Kidney epithelial cell (primary cell): ENCODE measurements at places on chromosomes 1 and 21.

DNA sequence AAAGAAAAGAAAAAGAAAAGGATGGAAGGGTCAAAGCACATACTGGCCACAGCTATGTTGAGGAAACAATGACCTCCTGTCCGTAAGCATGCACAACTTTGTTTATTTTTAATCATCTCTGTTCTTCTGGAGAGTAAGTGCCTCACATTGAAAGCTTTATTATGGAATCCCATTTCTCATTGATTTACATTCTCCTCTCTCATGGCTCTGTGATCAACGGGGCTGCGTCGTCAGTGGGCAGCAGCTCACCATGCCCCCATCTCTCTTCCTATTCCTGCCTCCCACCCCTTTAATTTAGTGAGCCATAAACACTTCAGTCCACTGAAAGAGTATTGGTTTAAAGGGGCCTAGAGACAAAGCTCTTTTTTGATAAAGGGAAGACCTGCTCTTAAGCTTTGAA is 98.9 kb downstream of the KAZN start:
- no peak for DNase-seq

DNA sequence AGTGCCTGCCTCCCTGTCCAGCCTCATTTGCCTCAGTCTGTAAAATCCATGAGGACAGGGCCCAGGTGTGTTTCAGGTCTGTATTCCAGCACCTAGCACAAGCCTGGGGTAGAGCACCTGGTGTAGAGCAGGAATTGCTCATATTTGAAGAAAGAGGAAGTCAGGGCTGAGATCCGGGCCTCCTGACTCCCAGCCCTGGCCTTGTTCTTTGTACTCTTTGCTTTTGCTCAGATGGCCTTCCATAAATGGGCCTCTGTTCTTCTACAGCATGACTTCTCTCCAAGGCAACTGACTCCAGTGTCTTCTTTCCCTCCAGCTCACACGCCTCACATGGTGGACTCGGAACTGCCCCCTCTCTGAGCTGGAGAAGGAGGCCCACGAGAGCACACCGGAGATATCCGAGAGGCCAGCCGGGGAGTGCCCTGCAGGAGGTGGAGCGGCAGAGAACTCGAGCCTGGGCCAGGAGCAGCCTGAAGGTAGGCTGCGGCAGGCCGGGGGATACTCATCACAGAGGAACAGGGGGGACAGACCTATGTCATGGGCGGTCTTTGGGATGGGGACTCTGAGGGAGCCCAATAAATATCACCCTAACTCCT is 19.7 kb downstream of the SLC5A9 start:
- no peak for DNase-seq

DNA sequence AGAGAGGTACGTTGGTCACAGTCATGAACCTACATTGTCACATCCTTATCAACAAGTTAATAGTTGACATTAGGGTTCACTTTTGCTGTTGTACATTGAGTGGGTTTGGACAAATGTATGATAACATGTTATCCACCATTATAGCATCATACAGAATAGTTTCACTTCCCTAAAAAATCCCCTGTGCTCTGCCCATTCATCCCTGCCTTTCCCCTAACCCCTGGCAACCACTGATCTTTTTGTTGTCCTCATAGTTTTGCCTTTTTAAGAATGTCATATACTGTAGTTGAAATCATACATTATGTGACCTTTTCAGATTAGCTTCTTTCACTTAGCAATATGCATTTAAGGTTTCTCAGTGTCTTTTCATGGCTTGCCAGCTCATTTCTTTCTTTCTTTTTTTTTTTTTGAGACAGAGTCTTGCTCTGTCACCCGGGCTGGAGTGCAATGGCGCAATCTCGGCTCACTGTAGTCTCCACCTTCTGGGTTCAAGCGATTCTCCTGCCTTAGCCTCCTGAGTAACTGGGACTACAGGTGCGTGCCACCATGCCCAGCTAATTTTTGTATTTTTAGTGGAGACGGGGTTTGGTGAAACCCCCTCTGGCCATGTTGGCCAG is 50.6 kb downstream of the UCK2 start:
- no peak for DNase-seq

DNA sequence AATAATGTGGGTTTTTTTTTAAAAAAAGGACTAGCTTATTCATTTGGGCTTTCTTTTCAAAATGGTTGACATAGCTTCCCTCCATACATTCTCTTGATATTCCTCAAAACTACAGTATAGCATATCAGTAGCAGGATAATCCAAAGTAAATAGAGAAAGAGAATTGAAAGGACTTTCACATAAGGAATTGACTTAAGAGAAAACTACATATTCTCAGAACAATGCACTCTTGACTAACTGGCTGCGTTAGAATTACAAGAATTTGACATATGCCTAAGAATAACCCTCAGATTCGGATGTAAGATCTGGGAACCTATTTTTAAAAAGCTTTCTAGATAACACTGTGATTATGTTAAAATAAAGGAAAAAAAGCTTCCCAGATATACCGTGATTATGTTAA is 3.1 kb downstream of the PRKAB2 start:
- DNase-seq: no peak

DNA sequence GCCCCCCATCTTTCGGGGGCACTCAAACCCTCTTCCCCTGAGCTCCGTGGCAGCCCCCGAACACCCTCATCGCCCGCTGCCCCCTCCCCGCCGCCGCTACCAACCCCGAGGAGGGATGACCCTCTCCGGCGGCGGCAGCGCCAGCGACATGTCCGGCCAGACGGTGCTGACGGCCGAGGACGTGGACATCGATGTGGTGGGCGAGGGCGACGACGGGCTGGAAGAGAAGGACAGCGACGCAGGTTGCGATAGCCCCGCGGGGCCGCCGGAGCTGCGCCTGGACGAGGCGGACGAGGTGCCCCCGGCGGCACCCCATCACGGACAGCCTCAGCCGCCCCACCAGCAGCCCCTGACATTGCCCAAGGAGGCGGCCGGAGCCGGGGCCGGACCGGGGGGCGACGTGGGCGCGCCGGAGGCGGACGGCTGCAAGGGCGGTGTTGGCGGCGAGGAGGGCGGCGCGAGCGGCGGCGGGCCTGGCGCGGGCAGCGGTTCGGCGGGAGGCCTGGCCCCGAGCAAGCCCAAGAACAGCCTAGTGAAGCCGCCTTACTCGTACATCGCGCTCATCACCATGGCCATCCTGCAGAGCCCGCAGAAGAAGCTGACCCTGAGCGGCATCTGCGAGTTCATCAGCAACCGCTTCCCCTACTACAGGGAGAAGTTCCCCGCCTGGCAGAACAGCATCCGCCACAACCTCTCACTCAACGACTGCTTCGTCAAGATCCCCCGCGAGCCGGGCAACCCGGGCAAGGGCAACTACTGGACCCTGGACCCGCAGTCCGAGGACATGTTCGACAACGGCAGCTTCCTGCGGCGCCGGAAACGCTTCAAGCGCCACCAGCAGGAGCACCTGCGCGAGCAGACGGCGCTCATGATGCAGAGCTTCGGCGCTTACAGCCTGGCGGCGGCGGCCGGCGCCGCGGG is 837 bp downstream of the FOXD3 start:
- DNase-seq: no peak

GRCh38 chr1:24505816-24506215 is 3.2 kb downstream of the RCAN3 start:
- no peak for DNase-seq

DNA sequence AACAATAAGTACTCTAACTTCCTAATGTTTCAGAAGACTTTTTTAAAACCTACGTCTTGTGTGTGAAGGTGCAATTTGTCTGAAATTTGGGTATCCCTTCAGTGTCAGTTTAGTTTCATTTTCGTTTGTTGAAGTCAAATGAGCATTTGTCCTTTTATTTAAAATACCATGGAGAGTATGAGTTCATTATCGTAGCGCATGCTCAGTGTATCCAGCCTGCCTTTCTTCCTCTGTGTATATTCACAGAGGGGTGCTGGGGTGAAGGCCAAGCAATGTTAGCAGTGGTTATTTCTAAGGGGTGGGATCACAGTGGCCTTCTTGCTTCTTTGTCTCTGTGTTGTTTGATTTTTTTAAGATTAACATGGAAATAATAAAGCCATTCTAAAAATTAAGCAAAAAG is 43.2 kb downstream of the CNN3 start:
- DNase-seq: no peak

DNA sequence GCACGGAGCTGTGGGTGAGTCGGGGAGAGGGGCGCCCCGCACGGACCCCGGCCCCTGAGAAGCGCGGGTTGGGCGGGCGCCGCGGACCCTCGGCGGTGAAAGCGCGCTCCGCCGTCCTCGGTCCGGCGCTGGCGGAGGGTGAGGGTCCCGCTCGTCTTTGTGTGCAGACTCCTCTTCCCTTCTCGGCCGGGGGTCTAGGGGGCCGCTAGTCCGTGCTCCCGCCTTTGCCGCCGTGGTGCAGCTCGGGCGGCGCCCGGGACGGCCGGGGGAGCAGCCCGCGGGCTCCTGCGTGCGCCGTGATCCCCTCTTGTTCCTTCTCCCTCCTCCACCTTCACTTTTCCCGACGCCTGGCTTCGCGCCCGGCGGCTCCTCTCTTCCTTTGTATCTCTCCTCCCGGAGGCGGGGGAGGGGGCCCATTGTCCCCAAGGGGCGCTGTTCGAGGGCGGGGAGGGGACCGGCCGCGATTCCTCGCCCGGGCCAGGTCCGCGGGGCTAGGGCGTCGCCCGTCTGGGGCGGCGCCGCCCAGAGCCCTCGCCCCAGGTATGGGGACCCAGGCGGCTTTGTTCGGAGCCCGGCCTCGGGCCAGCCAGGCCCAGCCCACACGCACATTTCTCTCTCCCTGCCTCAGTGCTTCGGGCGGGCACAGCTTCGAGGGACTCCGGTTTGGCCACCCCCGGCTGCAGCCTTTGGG is 519 bp downstream of the FNBP1L start:
- DNase-seq: no peak

DNA sequence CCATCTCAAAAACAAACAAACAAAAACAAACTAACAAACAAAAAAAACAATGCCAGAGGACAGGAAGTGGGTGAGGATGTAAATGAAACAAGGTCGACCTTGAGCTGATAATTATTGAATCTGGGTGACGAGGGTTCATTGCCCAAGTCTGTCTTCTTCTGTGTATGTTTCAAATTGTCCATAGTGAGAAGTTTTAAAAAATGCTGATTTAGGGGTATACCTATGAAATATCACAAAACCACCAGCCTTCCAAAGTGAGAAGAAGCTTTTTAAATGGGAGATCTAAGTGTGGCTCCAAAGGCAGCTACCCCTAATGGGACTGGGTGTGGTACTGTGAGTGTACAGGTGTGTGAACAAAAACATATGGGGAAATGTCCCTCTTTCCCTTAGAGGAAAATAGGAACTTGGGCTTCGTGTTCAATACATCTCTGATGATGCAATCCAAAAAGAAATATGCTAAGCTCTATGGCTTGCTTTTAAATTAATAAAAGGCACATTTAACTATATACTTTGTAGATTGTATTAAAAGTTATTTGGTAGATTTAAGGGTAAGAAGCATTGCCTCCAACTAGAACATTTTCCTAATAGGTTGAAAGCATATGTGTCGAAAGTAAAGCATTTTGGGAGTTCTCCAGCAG is 33.1 kb upstream of the VPS26C start:
- no peak for DNase-seq

GRCh38 chr21:26077521-26077920 is 93.0 kb downstream of the APP start:
- DNase-seq: no peak

DNA sequence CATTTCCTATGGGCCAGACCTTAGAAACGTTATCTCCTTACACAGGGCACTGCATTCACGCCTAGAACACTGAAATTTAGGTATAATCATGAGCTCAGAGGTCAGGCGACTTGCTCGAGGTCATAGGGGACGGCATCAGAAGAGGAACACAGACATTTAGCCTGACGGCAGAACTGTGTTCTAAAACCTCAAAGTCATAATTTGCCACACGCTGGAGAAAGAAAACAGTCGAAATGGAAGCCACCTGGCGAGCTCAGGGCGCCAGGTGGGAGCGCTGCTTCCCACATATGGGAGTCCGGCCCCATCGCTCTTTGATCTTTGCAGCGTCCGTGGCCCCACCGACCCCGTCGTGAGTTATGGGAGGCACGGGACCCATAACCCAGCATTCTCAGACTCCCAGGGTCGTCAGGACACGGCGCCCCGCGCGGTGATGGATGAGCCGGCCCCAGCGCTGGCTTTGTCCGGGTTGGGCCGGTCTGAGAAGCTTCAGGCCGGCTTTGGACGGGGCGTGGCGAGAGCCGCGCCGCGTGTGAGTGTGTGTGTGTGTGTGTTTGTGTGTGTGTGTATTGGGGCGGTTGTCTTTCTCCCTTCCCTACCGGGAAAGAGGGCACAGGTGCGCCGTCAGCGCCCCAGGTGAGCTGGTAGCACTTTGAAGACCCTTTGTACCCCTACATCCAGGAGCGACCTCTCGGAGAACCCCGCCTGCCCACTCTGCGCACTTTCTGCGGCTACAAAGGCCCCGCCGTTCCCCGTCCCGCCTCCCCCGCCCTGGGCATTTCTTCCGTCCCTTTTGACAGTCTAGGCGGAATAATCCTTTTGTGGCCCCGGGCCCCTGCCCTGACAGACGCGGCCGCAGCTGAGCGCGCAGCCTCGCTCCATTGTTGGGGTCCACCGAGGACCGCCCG is 861 bp upstream of the DRAXIN start:
- DNase-seq: no peak

DNA sequence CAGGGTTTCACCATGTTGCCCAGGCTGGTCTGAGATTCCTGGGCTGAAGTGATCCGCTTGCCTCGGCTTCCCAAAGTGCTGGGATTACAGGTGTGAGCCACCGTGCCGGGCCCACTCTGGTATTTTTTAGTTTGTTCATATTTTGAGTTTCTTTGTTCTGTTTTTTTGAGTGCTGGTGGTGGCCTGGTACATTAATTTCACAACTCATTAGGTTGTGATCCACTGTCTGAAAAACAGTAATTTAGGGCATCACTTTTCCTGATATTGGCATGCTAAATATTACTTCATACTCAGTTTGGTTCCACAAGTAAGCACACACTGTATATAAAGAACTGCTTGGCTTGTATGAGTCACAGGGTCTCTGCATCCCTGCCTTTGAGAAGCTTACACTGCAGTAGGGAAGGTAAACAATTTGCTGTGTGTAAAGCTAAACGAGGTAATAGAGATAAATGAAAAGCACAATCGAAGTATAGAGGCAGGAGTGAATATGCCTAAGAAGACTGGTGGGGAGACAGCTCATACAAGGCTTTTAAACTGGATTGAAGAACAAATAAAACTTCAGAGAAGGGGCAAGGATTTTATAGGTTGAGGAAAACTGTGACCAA is 7.7 kb downstream of the SNX27 start:
- DNase-seq: no peak

DNA sequence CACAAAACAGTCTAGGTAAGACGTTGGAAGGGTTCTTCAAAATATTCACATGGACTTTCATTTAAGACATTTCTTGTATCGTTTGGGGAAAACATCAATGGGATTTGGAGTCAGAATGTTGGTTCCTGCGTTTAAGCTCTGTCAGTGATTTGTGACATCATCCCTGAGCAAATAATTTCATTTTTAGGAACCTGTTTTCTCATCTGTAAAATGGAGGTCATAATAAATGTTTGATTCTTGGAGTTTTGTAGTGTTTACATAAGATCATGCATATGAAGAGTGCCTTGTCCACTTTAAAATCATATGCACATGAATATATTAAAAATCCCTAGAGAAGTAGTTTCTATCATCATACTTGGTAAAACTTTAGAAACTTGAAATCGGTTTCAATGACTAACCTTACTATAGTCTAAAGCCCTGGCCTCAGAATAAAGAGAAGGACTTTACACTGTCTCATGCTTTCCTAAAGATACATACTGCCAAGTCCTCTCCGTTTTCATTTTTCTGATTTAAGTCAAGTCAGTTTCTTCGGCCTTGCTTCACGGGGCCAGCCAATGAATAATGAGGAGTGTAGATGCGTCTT is 178.4 kb downstream of the ADSS2 start:
- no peak for DNase-seq

GRCh38 chr1:155889566-155889965 is 21.6 kb downstream of the RIT1 start:
- no peak for DNase-seq
